ENCODE measurements at places on chromosomes 7 and 10. TPM values are rescaled to one million over a fixed set of nuclear protein-coding genes. Genes with fewer than 3 reads are reported as not detected.

TCERG1L gene
- polyA plus RNA-seq: not detected

UCN3 gene
- polyA plus RNA-seq: not detected

GDF2 gene
- polyA plus RNA-seq: not detected

DOCK4 gene
- 28.1 TPM for polyA plus RNA-seq

CYP26C1 gene
- not detected for polyA plus RNA-seq

Data from neural cell (in vitro differentiated cells).